ENCODE measurements at places on chromosomes 11 and 22.

GRCh38 chr11:15828215-15828853, 528.0 kb downstream of the SOX6 start:
- DNase-seq: no peak

DNA sequence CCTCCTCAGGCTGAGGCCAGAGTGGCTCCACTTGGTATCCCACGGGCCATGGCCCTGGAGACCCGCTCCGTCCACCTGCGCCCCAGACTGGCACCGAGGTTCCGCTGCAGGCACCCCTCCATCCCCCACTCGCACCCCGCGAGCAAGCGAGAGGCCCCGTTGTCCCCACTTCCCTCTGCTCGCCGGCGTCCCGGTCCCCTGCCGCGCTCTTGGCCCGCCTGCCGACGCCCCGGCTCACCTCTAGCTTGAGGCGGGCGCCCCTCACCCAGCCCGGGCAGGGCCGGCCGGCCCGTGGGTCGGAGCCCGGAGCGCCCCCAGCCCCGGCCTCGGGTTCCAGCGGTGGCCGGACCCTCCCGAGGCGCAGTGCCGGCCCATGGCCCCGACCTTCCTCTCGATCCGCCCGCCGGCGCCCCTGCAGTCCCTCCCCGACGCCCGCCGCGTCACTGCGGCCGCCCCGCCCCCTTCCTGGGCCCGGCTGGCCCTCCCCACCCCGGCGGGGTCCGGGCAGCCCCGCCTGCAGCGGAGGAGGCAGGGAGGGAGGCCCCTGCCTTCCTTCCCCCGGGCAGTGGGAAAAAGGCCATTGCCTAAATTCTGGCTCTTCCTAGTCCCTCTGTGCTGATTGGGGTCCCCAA, at the start of gene PITPNM1:
PITPNM1 (minus strand) TSS at position 414 of the 632 bp plus-strand sequence. CDS start 1,183 bp downstream, outside the sequence.
- DNase-seq: peak; percentile 73

- DNase-seq: no peak
These were observed 81.2 kb upstream of the SPON1 start for GRCh38 chr11:13881226-13881905.

DNA sequence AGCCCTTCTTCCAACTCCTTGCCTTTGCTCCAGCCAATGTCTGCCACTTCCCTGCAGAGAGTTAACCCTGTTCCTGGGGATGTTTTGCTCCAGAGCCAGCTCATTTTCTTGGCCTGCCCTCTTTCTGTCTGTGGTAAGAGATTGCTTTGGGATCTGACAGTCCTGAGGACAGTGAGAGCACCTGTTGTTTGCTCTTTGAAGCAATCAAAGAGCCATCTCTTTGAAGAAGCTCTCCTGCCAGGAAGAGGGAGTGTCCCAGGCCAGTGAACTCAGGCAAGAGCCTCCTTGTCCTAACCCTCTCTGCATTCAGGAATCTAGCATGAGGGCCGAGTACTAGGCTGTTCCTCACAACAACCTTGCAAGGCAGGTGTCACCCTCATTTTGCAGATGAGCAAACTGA, 42.2 kb downstream of the TRAF6 start:
- DNase-seq: no peak

- no peak for DNase-seq
These were observed 1424.9 kb downstream of the TBC1D22A start for GRCh38 chr22:48187356-48187755.

DNA sequence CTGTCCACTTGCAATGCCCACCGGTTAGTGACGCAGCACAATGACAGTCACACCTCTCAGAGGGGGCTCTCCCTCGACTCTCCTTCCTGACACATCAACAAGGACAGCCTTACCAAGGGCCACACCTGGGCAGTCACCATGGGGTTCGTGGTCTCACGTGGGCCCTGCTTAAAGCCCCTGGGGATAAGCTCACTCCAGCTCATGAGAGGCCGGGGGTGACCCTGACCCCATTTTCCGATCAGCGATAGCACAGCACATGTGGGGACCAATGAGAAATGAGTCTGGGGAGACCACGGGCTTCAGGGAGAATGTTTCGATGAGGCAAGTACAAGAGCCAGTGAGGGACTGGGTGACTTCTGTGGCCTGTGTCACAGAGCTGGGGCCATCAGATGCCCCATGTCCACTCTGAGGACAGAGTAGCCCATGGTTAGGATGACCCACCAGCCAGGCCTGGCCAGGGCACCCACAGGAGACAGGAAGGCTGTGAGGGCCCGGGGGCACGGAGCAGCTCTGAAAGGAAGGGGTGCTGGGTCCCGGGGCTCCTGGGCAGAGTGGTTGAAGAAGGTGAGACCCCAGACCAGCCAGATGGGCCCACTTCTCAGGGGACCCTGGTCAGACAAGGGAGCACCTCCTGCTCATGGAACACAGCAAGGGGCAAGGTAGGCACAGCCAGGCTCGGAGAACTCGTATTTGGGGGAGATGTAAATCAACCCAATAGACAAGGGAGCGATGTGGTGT, 128.8 kb downstream of the MED15 start:
- DNase-seq: no peak

All from stimulated activated CD8-positive, alpha-beta memory T cell treated with anti-CD3 and anti-CD28 coated beads, Interleukin-7, amount 100 ng/mL, for 4 hours (primary cell).